ENCODE measurements at places on chromosomes 13 and 19. TPM values are rescaled to one million over a fixed set of nuclear protein-coding genes. Genes with fewer than 3 reads are reported as not detected.

KLHL1 gene
- total RNA-seq: not detected

NDUFA11 gene
- 703 TPM for total RNA-seq

CD177 gene
- not detected for total RNA-seq

FGF9 gene
- not detected for total RNA-seq

DNA sequence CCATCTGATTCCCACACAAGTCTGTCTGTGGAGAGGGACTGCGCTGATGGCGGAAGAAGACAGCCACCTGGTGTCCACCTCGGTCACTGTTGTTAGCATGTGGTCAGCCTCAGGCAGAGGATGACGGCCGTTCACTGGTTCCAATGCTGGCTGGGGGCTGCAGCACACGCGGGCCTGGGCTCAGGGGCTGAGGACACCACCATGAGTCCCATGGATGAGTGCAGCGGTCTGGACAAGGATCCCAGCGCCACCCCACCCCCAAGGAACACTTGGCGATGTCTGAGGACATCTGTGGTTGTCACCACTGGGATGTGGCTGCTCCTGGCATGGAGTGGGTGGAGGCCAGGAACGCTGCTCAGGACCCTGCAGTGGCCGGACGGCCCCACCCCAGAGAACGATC lies 10.9 kb downstream of the DPP9 start:
- no peaks in the 10 kb centered on the region for H3K27me3 ChIP-seq
- peaks cover 52% of the 10 kb centered on the region for H3K4me1 ChIP-seq
- H3K36me3 ChIP-seq: peaks cover 90% of the 10 kb centered on the region
- DNase-seq: no peak
- H3K4me3 ChIP-seq: no peak overlapping the region
- H3K27ac ChIP-seq: peak overlapping the region; percentile 48

- H3K4me1 ChIP-seq: no peaks in the 10 kb centered on the region
- H3K4me3 ChIP-seq: no peak overlapping the region
- H3K27me3 ChIP-seq: no peaks in the 10 kb centered on the region
- H3K36me3 ChIP-seq: no peaks in the 10 kb centered on the region
- no peak overlapping the region for H3K27ac ChIP-seq
- DNase-seq: no peak
These were observed 13.8 kb downstream of the DNASE2 start for GRCh38 chr19:12867120-12868099.

- H3K4me3 ChIP-seq: no peak overlapping the region
- no peak for DNase-seq
- no peaks in the 10 kb centered on the region for H3K36me3 ChIP-seq
These were observed 1118.5 kb downstream of the PCDH9 start for GRCh38 chr13:66111628-66112027.
